ENCODE measurements at places on chromosomes 6 and 20. TPM values are rescaled to one million over a fixed set of nuclear protein-coding genes. Genes with fewer than 3 reads are reported as not detected.

RIPOR2 gene
- total RNA-seq = 0.06 TPM

MDFI gene
- total RNA-seq = not detected

TASP1 gene
- total RNA-seq = 25.2 TPM

KCNK15 gene
- not detected for total RNA-seq

CST5 gene
- total RNA-seq = not detected

ADTRP gene
- not detected for total RNA-seq

RNF39 gene
- 0.13 TPM for total RNA-seq

SIGLEC1 gene
- not detected for total RNA-seq

RIPOR3 gene
- not detected for total RNA-seq

SIRPB1 gene
- 1.4 TPM for total RNA-seq

Measured in HepG2 (cell line).